GM12891 (cell line): ENCODE measurements at places on chromosomes 6 and 20.

DNA sequence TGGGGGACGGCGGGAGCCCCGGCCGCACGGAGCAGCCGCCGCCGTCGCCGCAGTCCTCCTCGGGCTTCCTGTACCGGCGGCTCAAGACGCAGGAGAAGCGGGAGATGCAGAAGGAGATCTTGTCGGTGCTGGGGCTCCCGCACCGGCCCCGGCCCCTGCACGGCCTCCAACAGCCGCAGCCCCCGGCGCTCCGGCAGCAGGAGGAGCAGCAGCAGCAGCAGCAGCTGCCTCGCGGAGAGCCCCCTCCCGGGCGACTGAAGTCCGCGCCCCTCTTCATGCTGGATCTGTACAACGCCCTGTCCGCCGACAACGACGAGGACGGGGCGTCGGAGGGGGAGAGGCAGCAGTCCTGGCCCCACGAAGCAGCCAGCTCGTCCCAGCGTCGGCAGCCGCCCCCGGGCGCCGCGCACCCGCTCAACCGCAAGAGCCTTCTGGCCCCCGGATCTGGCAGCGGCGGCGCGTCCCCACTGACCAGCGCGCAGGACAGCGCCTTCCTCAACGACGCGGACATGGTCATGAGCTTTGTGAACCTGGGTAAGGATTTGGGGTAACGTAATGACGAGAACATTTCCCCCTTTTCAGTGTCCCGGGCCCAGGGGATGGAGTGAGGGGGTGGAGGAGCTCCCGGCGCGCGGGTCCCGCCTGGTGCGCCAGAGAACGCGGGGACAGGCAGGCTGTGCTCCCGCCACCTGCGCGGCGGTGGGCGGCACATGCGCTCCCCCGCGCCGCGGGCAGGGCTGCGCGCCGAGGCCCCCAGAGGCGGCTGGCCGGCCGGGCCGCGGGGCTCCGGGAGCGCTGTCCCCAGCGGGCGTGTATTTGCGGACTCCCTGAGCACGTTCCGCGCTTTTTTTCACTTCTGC lies 1.4 kb downstream of the BMP6 start:
- DNase-seq = peak; percentile 32

DNA sequence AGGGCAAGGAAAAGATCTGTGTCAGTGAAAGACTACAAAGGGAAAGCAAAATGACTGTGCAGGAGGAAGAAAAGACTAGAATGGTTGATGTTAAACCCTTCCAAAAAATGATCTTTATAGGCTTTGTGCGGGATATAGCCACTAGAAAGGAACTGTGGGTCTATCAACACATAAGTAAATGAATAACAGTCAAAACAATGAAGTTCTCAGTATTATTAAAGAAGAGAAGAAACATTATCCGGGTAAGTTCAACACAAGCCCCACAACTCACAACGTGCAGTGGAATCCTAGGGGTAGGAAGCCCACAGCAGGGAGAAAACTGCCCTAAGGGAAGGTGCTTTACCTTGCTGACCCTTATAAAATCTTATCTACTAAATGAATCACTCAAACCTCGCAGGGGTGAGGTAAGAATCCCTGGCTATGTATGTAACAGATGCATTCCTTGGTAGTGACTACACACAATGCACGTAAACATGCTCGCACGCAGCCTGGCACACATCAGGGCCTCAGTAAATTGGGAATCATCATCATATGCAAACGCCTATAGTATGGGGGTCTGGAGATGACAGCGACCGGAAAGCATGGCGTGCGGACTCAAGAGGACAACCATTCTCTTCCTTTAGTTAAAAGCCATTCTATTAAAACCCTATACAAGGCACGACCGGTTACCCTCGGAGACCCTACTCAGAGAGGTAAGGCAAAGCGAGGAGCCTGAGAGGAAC lies 11.3 kb downstream of the TFAP2A start:
- DNase-seq = no peak

GRCh38 chr20:52945268-52945667 lies 26.9 kb upstream of the TSHZ2 start:
- DNase-seq = no peak

GRCh38 chr6:162875070-162875469 lies 147.3 kb downstream of the PACRG start:
- DNase-seq = no peak

DNA sequence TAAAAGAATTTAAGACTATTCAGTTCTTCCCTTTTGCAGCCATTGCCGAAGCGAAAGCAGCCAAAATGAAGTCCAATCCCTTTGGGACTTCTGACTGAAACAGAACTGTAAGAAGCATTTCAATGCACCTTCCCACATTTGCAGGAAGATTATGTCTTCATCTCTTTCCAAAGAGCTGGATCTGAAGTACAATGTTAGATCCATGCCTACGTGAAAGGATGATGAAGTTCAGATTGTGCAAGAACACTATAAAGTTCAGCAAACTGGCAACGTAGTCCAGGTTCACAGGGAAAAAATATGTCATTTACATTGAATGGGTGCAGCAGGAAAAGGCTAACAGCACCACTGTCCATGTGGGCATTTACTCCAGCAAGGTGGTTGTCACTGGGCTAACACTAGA lies 6.0 kb upstream of the FILIP1 start:
- DNase-seq = no peak

GRCh38 chr6:164547076-164547475 lies 762.3 kb downstream of the C6orf118 start:
- no peak for DNase-seq

GRCh38 chr6:3328796-3329195 lies 70.0 kb downstream of the PSMG4 start:
- no peak for DNase-seq

DNA sequence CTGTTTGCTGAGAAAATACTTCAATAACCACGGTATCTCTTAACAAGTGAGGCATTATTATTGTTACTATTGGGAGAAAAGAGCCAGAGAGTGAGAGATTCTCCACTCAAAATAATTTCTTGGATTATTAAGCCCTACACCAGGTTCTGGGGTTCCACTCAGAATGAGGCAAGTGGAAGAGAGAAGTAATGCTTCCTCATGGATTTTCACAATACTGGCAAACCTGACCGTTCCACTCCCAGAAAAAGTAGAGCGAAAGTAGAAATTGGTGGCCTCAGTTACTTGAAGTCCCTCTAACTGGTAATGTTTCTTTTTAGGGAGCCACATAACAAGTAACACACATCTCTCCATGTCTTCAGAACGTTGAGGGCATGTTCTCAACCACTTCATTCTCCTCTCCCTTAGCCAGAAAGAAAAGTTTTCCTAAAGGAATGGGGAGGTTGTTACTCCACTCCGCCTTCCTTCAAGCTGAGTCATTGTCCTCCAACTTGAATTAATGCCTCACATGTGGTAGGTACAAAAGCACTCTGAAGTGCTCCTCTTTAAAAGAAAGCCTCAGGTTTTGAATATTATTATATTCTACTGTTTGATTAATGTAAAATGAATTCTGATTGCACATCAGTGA lies 1.9 kb downstream of the BAG2 start:
- no peak for DNase-seq

DNA sequence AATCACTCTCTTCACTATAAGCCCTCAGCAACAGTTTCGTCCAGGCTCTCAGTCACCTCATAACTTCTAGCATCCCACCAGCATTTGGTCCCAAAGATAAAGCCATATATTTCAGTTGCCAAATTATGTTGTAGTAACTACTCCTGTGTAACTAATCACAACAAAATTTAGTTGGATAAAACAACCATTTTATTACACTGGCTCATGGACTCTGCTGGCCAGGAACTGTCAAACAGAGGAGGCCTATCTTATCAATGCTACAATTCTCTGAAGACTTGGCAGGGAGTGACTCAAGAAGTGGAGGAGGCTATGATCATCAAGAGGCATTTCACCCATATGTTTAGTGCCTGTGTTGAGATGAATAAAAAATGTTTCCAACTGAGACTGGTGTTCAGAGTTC lies 1082.3 kb upstream of the GJE1 start:
- DNase-seq = no peak

DNA sequence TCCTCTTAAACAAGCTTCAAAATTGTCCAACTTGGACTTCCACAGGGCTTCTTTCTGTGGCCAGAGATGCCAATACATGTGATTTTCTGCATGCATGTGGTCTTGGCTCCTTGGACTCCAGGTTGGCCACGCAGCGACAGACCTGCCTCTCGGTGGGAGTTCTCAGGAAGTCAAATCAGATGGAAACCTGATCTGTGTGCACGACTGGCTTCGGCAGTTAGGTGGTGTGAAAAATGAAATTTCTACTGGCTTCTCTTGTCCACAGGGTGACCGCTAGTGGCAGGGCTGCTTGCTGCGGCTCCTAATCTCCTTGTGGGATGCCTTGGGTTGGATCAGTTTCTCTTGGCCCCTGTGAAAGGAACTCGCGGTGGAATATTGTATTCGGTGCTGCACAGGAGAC lies 57.3 kb downstream of the PHACTR3 start:
- DNase-seq = no peak

GRCh38 chr6:170048615-170049256 lies 242.1 kb downstream of the DLL1 start:
- DNase-seq = no peak

DNA sequence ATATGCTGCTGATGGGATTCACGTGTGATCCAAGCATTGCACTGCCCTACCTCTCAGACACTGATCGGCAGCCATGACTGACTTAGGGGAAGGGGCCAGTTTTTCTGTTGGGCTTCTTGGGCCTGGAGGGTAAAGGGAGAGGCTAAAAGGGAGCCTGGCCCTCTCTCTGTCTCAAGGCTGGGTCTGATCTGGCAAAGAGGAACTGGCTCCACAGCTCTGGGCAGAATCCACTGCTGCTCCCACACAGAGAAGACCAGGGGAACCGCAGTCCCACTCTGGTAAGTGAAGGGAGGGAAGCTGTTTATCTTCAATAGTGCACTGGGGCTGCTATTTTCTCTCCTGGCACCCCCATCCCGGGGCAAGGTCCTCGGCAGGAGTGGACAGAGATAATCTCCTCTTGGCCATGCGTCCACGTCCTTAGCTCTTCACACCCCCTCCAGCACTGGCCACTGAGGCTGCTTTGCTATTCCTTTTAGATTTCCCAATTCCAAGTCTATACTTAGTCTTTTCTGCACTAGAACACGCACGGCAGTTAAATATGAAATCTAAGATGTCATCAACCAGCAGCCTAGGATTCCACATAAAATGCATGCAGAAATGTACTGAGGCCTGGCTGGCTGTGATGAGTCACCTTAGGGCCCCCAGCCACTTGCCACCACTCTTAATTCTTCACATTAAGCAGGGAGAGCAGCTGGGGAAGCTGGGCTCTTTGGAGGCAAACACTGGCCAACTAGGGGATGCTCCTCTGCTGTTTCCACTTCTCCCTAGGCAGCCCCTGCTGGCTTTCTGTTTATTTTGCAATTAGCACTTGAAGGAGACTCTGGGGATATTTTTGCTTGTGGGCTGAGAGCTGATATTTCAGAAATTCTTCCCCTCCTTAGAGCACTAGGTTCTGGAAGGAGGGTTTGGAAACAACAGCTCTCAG lies 87.8 kb upstream of the ARMC2 start:
- DNase-seq = no peak

DNA sequence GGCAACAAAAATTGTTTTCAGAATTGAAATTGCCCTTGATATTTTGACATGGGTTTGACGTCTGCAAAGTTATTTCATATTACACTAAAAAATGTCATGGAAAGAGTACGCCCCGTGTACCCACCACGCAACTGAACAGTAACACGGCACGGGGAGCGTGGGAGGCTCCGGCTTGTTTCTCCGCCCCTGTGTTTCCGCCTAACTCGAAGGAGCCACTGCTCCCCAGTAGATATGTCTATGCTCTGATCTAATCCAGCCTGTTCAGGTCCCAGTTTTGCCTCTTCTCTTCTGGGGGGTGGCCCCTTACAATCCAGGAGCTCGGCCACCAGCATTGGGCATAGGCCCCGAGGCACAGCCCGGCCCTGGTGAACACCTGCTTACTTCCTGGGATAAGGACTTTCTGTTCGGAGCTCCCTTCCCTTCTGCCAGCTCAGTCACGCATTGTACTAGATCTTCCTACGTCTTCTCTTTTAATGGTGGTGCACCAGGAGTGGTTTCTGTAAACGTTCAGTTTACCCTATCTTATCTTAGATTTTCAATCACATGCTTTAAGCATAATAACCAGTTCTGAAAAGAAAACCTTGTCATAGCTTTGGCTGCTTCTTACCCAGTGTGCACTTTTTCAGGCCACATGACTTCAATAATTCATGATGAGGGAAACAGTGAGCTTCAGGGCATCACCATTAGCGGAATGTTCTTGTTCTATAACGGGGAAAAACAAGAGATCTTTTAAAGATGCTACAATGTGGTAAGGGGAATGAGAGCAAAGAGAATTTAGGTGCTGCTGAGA lies 43.9 kb upstream of the EXOC2 start:
- no peak for DNase-seq

DNA sequence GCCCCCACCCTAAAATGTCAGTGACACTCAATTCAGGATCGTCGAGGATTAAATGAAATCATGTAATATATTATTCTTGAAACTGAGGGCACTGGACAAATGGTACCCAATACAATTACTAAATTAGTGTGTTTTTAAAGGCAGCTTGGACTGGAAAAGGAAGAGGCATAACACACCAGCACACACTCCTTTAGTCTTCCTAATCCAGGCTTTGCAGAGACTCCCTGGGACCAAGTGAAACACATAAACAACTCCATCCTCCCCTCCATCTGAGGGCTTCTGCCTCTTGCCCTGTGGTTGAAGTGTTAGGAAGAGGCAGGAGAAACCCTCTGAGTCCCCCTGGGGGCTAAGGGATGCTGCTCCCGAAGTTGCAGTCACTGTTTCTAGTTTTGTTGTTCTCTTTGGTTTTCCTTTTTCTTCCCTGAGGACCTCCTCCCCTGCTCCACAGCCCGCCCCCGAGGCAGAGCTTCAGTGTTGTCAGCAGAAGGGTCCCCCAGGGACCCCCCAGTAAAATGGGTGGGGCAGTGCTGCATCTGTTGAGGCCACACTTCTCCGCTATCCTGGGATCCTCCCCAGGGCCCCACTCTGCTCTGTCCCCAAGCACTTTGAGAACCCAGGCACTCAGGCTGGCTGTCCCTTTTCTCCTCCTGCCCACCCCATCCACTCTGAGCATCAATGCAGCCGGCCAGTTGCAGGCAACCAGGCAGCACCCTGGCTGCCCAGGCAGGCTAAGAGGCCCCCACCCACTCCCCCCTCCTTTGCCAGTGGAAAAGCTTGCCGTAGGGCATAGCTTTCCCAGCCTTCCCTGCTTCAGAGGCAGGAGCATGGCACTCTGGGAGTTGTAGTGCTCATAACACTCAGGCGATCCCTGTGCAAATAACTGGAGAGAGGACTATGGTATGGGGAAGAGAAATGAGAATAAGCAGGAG lies 5.9 kb downstream of the TMEM63B start:
- no peak for DNase-seq

DNA sequence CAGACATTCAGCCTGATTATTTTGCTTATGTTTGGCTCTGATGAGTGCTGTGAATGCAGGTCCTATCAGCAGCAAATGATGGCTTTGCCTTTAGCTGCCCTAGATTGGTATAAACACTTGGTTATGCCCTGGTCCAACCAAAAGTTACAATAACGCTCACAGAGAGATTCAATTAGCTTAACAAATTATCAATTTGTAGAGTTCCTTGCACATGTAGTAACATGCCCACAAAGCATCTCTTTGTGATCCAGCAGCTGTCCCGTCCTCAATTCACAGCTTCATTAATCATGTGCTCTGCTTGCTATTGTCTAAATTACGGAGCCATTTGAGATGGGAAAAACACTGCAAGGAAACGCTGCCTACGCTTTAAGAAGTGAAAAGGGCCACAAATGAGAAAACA lies 457.9 kb downstream of the HDGFL1 start:
- DNase-seq = no peak

- no peak for DNase-seq
Measured at GRCh38 chr20:8972963-8973705, 95.8 kb upstream of the PLCB4 start.

GRCh38 chr20:9628141-9628540 lies 113.8 kb downstream of the LAMP5 start:
- DNase-seq = no peak

- no peak for DNase-seq
Measured at GRCh38 chr20:1033751-1034414, 31.8 kb upstream of the RSPO4 start.
